ENCODE measurements at places on chromosomes 5 and 9.

- no peak for DNase-seq
Measured at GRCh38 chr5:155872629-155873220, 454.2 kb upstream of the SGCD start.

- no peak for DNase-seq
Measured at GRCh38 chr9:23603311-23603710, 222.7 kb downstream of the ELAVL2 start.

DNA sequence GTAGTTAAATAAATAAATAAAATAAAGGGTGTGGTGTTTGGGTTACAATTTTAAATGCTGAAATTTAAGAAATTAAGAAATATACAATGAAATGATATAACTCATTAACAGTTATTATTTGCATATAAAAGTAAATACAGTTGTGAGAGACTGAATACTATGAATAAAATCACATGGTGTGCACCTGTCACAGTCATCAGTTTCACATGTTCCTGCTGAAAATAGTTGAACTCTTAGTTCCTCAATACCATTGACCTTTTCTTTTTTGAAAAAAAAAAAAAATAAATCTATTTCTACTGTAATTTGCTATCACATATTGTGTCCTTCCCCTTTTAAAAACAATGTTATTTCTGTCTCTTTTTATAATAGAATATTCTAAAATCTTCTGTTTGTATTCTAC is 130.9 kb upstream of the CHD1 start:
- DNase-seq: no peak

DNA sequence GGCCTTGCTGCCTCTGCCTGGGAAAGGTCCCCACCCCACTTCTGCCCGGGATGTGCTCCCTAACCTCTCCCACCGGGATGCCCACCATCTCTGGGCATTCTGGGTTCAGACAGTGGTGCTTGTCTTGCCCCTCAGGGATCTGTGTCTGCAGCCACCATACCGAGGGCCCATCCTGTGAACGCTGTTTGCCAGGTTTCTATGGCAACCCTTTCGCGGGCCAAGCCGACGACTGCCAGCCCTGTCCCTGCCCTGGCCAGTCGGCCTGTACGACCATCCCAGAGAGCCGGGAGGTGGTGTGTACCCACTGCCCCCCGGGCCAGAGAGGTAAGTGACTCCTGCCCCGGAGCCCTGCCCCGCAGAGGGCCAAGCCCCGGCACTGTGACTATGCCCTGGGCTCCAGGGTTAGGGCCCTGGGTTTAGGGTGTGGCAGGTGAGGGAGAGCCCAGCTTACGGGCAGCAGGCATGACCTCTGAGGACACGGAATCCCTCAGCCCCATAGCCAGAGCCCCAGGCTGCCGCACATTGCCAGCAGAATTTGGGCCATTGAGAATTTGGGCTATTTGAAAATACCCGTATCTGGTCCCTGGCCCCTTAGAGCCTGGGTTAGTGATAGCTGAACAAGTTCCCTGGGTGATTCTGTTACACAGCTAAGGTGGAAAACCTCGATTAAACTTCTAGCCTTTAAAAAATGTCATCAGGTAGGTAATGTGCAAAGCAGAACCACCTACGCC is 35.3 kb upstream of the AIF1L start:
- DNase-seq: no peak

GRCh38 chr9:89361031-89361430 is 42.7 kb downstream of the SECISBP2 start:
- DNase-seq: no peak

DNA sequence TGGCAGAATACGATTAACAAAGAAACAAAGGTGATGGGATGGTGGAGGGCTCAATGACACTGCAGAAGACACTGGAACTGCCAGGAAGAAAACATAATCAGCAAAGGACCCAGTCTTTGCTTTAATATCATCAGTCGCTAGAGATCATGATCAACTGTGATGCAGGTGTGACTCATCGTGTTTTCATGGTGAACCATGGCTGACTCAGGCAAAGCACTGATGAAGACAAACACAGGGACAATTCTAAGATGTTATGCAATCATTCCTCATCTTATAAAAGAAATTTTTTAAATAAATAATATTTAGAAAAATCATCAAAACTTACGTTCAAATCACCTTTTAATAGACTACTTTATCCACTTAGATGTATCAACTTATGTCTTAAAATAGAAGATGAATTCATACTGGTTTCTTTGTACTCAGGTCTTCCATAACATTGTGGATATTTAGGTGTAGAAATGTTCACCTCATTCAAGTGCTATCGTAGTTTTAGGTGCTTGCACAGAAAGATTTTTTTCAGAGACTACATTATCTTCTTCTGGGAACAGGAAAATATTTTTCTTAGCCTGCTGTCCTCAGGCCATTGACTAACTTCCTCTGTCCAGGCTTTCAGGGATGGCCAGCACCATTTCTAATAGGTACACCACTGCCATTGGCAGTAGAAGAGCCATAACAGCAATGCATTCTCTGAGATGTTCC is 673.4 kb upstream of the MEF2C start:
- no peak for DNase-seq

DNA sequence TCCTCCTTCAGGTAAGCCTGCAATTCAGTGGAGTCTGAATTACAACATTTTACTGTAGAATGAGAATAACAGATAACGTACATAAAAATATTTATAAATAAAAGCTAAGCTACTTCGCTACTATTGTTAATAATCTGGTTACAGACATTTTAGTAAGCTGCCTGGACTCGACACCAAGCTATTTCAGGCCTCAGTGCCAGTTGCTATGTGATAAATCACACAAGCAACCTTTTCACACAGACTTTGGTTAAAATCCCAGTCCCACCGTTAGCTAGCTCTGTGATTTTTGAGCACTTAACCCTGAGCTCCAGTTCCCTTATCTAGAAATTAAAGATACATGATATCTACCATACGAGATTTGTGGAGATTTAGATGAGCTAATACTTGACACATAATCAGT is 99.9 kb downstream of the RFK start:
- no peak for DNase-seq
